ENCODE measurements at places on chromosomes 13 and 19. TPM values are rescaled to one million over a fixed set of nuclear protein-coding genes. Genes with fewer than 3 reads are reported as not detected.

- H3K4me3 ChIP-seq, result no peak overlapping the region
- peaks cover 14% of the 10 kb centered on the region for H3K27me3 ChIP-seq
- no peak for DNase-seq
- no peaks in the 10 kb centered on the region for H3K36me3 ChIP-seq
Measured at GRCh38 chr13:98751367-98751782, 1.1 kb downstream of the SLC15A1 start.

GRCh38 chr19:42293540-42293939, 8.4 kb upstream of the PRR19 start:
- no peak overlapping the region for H3K4me3 ChIP-seq
- H3K27me3 ChIP-seq, result no peaks in the 10 kb centered on the region
- DNase-seq, result no peak
- no peak overlapping the region for H3K27ac ChIP-seq
- H3K36me3 ChIP-seq, result peaks cover 73% of the 10 kb centered on the region

DNA sequence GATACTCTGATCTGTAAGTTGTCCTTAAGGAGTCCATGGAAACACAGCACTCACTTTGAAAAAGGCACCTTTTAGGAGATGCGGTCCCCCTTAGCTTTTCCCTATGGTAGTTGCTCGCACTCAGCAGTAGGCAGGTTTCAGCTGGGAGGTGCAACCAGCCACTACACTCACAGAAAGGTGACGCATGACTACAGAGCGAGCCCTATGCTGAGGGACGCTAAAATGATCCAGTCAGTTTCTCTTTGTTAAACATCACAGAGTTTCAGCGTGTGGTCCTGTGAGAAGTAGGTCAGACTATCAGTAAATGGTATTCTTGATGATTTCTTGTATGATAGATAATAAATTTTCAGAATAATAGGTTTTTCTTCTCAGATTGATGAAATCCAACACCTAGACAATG, 362.7 kb upstream of the MIR17HG start:
- no peak overlapping the region for H3K4me3 ChIP-seq
- DNase-seq, result no peak
- H3K4me1 ChIP-seq, result no peaks in the 10 kb centered on the region
- no peaks in the 10 kb centered on the region for H3K27me3 ChIP-seq

DNA sequence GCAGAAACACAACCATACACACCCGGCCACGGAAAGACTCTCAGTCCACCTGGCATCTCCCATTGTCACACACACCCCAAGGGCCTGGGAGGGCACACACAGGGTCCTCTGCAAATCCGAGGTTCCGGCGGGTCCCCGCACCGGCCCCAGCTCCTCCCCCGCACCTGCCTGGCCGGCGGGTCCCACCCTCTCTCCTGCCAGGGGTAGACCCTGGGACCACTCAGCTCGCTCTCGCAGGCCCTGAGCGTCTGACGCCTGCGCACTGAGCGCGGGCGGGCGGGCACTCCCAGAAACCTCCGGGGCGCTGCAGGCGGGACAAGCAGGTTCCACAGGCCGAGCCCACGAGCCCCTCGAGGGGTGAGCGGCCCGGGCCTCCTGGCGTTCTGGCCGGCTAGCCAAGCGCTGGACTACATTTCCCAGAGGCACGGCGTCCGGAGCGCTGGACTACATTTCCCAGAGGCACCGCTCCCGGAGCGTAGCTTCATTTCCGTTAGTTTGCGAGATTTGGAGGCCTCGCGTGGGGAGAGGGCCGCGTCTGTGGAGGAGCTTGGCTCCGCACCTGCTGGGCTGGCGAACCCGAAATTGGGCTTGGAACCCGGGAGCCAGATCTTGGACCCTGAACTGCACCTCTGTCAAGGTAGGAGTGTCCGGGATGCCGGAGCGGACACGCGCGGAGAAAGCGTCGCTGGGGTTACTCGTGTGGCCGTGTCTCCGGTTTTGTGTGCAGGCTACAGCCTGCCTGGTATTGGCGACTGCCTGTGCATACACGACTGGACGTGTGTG, at the start of gene ZNF420:
TSS of gene ZNF420 (plus strand) at position 500 of the 783 bp plus-strand sequence. CDS start 10,686 bp downstream, outside the sequence.
- no peaks in the 10 kb centered on the region for H3K27me3 ChIP-seq
- H3K4me3 ChIP-seq, result peak within 1 kb of the TSS; percentile 58
- peaks cover 6% of the 10 kb centered on the region for H3K36me3 ChIP-seq
- peak; percentile 97 for DNase-seq
- peak within 1 kb of the TSS; percentile 89 for H3K27ac ChIP-seq

GRCh38 chr19:5222178-5222577, 118.4 kb downstream of the PTPRS start:
- H3K27me3 ChIP-seq, result no peaks in the 10 kb centered on the region
- no peak for DNase-seq
- peaks cover 49% of the 10 kb centered on the region for H3K36me3 ChIP-seq
- no peaks in the 10 kb centered on the region for H3K4me1 ChIP-seq
- H3K27ac ChIP-seq, result no peak overlapping the region

DNA sequence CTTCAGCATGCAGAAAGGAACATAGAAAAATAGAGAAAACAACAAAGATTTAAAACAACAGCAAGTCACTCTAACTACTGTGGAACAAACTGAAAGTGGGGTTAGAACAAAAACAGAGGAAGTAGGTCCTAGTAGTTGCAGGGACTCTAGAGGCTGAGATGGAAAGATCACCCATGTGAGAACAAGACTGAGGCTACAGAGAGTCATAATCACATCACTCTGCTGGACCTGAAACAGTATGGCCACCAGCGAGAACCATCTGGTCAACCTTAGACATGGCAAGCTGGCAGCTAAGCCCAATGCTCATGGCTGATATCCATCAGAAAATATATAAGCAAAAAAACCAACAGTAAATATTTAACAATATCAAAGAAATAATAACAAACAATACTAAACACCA, 35.8 kb upstream of the ZNF724 start:
- no peaks in the 10 kb centered on the region for H3K4me1 ChIP-seq
- H3K27me3 ChIP-seq, result no peaks in the 10 kb centered on the region
- no peaks in the 10 kb centered on the region for H3K36me3 ChIP-seq
- H3K27ac ChIP-seq, result no peak overlapping the region
- H3K4me3 ChIP-seq, result no peak overlapping the region

GRCh38 chr19:14181906-14182305, 24.1 kb downstream of the ADGRL1 start:
- no peak overlapping the region for H3K27ac ChIP-seq
- DNase-seq, result no peak
- peaks cover 6% of the 10 kb centered on the region for H3K36me3 ChIP-seq
- H3K27me3 ChIP-seq, result no peaks in the 10 kb centered on the region
- no peak overlapping the region for H3K4me3 ChIP-seq
- no peaks in the 10 kb centered on the region for H3K4me1 ChIP-seq

DNA sequence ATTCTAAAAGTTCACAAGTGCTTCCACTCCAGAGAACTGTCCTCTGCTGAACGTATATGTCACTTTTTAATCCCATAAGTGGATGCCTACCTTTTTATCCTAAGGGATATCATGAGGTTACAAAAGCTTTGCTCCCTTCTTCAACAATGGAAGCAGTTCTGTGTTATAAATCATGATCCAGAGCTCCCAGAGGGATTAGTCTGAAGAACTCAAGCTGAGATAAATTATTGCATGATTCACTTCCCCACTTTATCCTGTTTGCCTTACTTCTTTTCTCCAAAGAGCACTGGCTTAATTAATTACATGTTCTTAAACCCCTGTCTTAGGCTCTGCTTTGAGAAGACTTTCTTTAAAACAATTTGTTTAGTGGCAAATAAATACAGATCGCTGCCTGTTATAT, 246.7 kb downstream of the PCDH17 start:
- H3K27me3 ChIP-seq, result no peaks in the 10 kb centered on the region
- no peak overlapping the region for H3K27ac ChIP-seq
- no peaks in the 10 kb centered on the region for H3K36me3 ChIP-seq
- no peak for DNase-seq
- no peaks in the 10 kb centered on the region for H3K4me1 ChIP-seq
- no peak overlapping the region for H3K4me3 ChIP-seq

- no peaks in the 10 kb centered on the region for H3K36me3 ChIP-seq
- peak overlapping the region; percentile 86 for H3K27ac ChIP-seq
- no peak overlapping the region for H3K4me3 ChIP-seq
Measured at GRCh38 chr13:113907635-113908617, 44.0 kb upstream of the GAS6 start.

- no peaks in the 10 kb centered on the region for H3K36me3 ChIP-seq
- DNase-seq, result no peak
- H3K4me3 ChIP-seq, result no peak overlapping the region
- no peak overlapping the region for H3K27ac ChIP-seq
Measured at GRCh38 chr13:93328943-93329342, 102.3 kb downstream of the GPC6 start.

DNA sequence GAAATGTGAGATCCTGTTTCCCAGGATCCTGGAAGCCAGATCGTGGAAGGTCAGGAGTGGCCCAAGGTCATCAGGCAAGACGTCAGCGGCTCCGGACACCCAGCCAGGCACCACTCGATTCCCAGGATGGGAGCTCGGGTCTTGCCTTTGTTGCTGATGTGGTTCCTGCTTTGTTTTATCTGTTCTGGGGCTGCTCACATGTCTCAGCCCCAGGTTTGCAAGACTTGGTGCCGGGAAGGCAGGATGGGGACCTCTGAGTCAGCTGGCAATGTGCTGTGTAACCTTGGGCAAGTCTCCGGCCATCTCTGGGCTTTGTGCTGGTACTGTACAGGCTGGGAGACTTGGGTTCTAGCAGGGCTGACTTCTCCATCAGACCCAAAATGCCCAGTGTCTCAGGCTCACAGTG, 1.4 kb upstream of the FCHO1 start:
- H3K4me3 ChIP-seq, result no peak overlapping the region
- no peak overlapping the region for H3K27ac ChIP-seq
- H3K4me1 ChIP-seq, result peaks cover 13% of the 10 kb centered on the region
- no peaks in the 10 kb centered on the region for H3K36me3 ChIP-seq
- no peaks in the 10 kb centered on the region for H3K27me3 ChIP-seq

GRCh38 chr13:73820688-73821087, 313.5 kb downstream of the KLF12 start:
- no peaks in the 10 kb centered on the region for H3K27me3 ChIP-seq
- no peak overlapping the region for H3K27ac ChIP-seq
- H3K4me3 ChIP-seq, result no peak overlapping the region
- no peak for DNase-seq
- H3K4me1 ChIP-seq, result no peaks in the 10 kb centered on the region

GRIN2D gene
- total RNA-seq, result under 0.01 TPM

GGN gene
- total RNA-seq, result not detected

AZU1 gene
- total RNA-seq, result 1.1 TPM

PRTN3 gene
- not detected for total RNA-seq

GIPC3 gene
- total RNA-seq, result not detected

NEK5 gene
- total RNA-seq, result 0.33 TPM

KLK11 gene
- total RNA-seq, result not detected

Data from sigmoid colon (tissue), 7 donors.